ENCODE measurements at places on chromosomes 1 and 21.

DNA sequence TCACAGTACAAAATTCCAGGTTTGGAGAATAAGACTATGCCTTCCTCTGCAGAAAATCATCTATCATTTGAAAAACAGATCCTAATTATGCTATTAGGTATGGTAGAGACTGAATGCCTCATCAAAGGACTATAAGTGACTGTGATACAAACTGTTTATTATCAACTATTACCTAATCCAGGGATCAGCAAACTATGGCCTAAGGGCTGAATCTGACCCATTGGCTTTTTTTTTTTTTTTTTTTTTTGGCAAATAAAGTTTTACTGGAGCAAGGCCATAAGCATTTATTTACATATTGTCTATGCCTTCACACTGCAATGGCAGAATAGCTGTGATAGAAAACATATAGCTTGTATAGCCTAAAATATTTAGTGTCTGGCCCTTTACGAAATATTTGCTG is 4.7 kb upstream of the ASPM start:
- DNase-seq, result no peak

DNA sequence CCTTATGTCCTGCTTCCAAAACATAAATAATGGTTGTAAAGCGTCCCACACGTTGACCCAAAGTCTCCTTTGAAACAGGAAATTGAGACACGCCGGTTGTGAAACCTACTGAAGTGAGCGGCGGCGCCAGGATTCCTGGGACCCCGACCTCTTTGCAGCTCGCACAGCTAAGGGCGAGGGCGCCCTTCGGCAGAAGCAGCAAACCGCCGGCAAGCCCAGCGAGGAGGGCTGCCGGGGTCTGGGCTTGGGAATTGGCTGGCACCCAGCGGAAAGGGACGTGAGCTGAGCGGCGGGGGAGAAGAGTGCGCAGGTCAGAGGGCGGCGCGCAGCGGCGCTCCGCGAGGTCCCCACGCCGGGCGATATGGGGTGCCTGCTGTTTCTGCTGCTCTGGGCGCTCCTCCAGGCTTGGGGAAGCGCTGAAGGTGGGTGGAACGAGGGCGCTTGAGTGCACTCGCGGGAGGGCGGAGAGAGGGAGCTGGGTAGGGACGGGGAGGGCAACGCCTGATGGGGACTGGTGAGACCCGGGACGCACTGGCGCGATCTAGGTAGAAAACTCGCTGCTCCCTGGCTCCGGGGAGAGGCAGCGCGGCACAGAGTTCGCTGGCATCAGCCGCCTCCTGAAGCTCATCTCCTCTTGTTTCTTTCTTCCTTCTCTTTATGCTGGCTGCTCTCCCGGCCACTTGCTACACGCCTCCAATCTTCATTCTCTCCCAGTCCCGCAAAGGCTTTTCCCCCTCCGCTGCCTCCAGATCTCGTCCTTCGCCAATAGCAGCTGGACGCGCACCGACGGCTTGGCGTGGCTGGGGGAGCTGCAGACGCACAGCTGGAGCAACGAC is at the start of gene CD1D:
Gene CD1D, plus strand, starts transcription at position 155 of the 836 bp plus-strand sequence. Its CDS starts 207 bp downstream, at position 362.
- DNase-seq, result no peak

GRCh38 chr1:24202987-24203386 is 15.9 kb upstream of the IFNLR1 start:
- no peak for DNase-seq

DNA sequence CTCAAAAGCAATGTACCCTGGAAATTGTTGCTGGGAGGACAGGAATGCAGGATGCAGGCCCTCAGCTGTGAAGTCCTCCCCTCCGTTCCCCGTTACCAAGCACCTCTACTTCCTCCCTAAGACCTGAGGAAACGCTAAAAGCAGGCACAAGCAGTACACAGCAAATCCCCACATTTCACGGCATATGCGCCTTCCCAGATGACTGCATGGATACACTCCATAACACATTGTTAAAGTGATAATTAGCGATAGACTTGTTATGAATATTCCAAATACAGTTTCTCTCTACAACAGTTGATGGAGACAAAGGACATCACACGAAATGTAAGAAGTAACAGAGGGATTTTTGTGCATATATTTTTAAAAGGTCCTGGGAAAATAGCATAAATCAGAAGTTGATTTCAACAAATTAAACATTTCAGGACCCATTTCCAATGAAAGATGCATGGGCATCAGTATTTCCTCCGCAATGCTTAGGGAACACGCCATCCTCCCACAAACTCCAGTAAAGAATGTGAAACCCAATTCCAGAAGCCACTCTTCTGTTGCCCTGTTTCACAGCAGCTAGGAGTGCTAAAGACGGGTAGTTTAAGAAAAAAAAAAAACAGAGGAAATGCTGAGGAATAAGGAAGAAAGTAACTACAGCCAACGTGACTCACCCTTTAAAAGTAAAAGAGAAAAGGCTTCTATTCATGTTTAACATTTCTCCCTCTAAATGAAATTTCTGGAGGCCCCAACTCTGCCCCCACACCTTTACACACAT is 75.5 kb downstream of the HIVEP3 start:
- DNase-seq, result no peak

- no peak for DNase-seq
Observed at GRCh38 chr21:44371596-44371995, 18.2 kb downstream of the TRPM2 start.

- DNase-seq, result no peak
Observed at GRCh38 chr1:59903141-59903754, 23.3 kb downstream of the CYP2J2 start.

GRCh38 chr1:67144696-67145095 is 9.9 kb upstream of the C1orf141 start:
- no peak for DNase-seq

DNA sequence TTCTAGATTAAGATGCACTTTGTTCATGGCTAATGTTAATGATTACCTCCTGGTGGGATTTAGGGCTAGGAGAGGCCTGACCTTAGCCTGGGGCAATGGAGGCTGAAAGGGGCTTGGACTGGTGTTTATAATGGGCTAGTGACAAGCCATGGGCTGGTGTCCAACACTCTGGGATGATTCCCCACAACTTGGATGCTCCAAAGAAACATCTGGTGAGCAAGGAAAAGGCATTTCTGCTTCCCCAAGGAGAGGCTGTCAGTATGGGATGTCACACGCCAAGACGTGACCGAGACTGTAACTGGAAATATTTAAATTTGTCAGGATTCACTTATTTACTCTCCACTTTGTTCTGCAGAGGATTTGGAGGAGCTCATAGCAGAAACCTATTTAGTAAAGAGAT is 45.2 kb downstream of the PTPRU start:
- no peak for DNase-seq

- no peak for DNase-seq
Observed at GRCh38 chr1:52665006-52665941, 32.3 kb downstream of the SHISAL2A start.

DNA sequence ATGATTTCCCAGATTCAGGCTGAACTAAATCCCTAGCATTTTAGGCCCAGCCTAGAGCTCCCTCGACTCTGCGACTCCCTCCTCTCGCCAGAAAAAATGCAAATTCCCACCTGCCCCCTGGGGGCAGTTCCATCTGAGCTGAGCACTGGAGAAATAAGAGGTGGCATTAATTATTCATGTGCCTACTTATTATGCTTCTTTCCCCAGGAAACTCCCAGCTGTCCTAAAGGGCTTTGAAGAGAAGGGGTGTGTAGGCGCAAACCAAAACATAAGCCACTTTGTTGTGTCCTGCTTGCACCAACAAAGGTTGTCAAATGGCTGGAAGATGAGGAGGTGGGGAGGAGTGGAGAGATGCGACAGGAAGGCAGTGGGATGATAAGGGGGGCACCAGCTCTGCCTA is 41.4 kb upstream of the GOLT1A start:
- DNase-seq, result peak; percentile 93

- no peak for DNase-seq
Observed at GRCh38 chr1:18726368-18726767, 95.7 kb downstream of the PAX7 start.

DNA sequence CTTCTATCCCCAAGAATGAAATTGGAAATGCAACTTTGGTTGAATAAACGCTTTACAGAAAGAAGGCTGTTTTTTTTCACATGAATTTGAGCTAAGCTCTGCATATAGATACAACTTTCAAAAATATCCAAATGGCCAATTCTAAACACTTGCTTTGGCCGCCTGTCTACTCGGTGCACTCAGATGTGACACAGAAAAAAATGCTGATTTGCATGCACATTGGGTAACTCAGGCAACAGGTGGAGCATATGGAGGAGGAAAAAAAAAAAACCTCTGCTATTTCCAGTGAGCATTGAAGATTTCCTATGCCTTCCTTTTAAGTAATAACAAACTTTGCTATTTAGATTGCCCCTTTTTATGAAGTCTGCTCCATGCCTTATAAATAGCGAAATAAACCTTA is 262.5 kb downstream of the GRIK1 start:
- DNase-seq, result peak; percentile 14

- no peak for DNase-seq
Observed at GRCh38 chr1:52098139-52098871, 42.2 kb downstream of the BTF3L4 start.

- DNase-seq, result no peak
Observed at GRCh38 chr1:160397651-160398050, 2.7 kb upstream of the VANGL2 start.

- DNase-seq, result no peak
Observed at GRCh38 chr1:60402216-60402615, 328.6 kb upstream of the C1orf87 start.

DNA sequence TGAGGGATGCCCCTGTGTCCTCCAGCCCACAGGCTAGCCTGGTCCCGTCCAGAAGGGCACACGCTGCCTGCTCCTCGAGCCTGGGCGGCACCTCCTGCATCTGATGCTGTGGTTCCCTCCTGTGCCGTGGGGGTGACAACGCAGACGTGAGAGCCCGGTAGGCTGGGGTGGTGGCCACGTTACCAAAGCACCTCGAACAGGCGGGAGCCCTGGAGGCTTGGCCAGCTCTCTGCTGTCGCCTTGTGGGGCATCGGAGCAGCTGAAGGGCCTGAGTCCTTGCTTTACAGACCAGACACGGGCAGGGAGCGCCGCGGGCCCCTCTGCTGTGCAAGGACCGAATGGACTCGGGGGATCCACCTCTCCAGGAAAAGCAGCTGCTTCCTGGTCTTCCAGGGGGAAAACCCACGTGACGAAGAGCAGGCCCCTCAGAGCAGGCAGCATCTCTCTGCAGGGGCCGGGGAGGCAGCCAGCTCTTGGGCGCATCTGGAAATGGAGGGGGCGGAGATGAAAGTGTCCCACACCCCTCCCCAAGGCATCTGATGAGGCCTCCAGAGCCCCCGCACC is 133.3 kb downstream of the NPHP4 start:
- DNase-seq, result no peak

DNA sequence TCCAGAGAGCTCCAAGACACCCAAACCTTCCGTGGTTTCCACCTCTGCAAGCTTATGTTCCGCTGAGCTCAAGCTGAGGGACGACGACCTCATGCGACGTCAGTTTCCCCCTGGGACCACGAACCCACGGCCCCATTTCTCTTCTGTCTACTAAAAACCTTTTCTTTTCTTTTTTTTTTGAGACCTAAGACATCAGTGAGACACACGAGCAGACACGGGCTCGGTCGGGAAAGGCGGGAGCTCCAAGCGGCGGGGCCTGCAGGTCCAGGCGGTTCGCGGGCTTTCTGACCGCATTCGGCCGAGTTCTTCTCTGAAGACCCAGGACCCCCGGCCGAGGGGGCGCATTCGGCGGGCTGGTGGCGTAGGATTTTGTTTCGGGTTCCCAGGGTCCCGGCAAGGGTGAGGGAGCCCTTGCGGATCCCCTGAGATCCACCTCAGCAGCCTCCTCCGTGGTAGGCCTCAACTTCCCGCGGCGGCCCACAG is 402 bp downstream of the C21orf58 start:
- DNase-seq, result no peak

DNA sequence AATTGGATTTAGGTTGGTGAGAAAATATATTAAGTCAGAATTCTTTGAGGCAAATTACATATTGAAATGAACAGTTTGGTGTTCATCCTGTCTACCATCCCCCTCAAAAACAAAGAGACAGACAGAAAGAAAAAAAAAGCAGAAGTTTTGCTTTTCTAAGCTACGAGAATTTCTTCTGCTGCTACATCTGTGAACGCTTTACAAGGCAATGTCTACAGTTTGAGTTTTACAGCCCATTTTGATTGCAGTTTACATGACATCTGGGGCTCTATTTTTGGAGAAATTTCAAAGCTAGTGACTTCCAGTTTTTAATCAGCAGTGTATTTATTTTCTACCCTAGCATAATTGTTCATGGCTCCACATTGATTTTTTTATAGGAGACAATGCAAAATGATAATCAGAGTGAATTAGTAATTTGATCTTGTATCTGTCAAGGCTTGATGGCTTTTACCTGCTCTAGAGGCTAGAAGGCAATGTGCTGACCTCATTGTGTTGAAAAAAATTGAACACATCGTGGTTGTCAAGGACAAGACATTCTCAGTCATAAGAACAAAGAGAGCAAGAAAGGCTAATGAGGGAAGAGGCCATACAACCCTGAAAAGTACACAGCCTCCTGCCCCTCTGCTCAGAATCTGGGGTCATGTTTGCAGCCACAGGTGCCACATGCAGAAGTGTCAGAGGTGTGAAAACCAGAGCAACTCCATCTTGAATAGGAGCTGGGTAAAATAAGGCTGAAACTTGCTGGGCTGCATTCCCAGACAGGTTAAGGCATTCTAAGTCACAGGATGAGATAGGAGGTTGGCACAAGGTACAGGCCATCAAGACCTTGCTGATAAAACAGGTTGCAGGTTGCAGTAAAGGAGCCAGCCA is 201.0 kb upstream of the CAMK1G start:
- DNase-seq, result no peak

DNA sequence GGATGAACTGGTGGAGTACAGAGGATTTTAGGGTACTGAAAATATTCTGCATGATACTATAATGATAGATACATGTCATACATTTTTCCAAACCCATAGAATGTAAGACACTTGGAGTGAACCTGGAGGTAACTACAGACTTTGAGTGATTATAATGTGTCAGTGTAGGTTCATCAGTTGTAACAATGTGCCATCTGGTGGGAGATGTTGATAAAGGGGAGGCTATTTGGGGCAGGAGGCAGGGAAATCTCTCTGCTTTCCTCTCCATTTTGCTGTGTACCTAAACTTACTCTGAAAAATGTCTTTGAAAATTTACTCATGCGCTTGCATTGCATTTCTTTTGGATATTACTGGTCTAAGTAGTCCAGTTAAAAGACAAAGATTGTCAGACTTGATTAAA is 35.2 kb downstream of the PTBP2 start:
- DNase-seq, result no peak

DNA sequence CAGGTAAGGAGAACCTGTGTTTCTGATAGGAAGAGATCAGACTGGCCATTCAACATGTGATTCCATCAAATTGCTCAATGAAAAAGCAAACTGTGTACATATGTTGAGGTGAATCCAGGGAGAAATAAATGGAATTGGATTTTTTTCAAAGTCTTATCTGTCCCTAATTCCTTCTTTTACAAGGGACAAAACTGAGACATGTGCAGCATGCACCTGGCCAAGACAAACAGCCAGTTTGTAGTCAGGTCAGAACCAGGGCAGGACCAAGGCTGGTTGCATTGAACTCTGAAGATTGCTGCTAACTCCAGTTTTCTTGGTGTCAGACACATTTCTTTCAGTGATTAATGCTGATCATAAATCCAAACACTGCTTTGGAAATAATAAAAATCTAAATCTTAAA is 69.6 kb upstream of the CCDC190 start:
- no peak for DNase-seq

- DNase-seq, result peak; percentile 25
Observed at GRCh38 chr1:31705080-31705866, 1.5 kb upstream of the COL16A1 start.

GRCh38 chr1:34978921-34979320 is 6.2 kb downstream of the TMEM35B start:
- DNase-seq, result no peak

- DNase-seq, result no peak
Observed at GRCh38 chr1:177274687-177275211, 104.0 kb downstream of the BRINP2 start.

All from NCI-H524 (cell line).